Kasumi-1 (cell line): ENCODE measurements at places on chromosomes 4 and X.

DNA sequence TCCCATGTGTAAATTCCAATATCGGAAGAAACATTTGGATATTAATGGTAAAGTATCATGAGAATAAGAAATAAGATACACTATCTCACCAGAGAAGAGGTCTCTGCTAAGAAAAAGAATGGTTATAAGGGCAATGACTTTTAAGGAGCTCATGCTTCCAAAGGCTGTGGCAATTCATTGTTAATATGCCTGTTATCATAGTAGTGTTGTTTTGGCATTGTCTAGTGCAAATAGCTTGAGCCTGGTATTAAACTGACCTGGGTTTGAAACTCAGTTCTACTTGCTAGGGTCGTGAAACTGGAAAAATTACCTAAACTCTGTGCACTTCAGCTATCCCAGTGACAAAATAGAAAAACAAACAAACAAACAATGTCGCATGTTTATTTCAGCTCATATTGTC lies 8.8 kb downstream of the HPGDS start:
- DNase-seq = no peak

- no peak for DNase-seq
Measured at GRCh38 chr4:53066155-53066554, 204.0 kb downstream of the RASL11B start.

DNA sequence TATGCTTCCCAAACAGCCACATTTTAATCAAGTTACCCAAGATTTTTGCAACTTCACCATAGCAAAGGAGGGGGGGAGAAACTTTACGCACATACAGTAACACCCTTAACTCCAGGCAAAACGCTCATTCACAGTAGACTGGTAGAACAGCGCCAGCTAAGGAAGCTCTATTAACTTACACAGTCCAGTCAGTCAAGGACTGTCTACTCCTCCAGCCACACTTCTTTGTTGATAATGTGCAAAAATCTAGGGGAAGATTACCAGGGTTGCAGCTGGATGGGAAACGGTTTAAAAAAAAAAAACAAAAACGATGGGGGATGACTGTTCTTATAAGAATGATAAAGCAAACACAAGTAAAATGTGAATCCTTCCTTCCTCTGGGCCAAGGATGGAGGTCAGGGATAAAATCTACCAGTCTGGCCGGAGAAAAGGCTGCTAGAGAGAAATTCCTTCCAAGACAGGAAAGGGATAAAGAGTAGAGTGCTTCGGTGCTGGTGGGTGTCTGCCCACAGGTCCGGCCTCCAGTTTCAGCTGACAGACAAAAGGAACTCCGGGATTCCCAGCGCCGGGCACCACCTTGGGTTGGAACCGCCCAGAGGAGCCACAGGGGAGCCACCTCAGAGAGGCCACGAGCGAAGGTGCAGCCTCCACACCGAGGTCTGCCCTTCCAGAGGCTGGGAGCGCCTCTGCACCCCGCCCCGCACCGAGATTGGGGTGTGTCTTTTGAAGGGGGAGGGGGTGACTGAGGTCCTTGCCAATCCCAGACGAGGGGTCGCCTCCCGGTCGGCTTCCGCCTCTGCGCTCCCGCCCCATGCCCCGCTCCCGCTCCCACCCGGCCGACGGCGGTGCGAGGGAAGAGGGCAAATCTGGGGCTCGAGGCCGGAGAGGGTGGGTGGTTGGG lies 811 bp downstream of the ANKRD50 start:
- DNase-seq = peak; percentile 86

GRCh38 chr4:137312257-137312656 lies 220.0 kb downstream of the PCDH18 start:
- no peak for DNase-seq

- DNase-seq = no peak
Measured at GRCh38 chrX:13102636-13103035, 58.2 kb upstream of the FAM9C start.

GRCh38 chr4:48141048-48141447 lies 7.0 kb upstream of the TXK start:
- peak; percentile 74 for DNase-seq

DNA sequence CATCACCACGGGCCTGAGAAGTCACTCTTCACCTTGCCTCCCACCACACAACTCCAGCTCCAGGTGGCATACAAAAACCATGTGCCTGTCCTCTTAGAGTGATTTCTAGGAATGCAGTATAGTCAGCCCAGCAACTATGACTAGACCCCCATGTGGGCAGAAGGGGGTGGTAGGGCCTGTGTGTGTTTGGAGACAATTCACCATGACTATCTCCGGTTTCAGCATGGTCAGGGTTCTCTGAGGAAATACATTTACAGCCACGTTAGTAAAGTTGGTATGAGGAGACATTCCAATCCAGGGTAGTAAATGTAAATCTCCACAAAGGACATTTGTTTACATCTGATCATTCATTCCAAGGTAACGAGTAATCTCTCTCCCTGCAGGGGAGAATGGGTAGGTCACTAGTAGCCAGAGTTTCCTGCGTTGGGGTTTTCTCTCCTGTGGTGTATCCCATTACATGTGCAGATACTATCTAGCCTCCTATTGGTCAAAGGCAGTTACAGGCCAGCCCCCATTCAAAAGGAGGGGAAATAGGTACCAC lies 4.2 kb upstream of the MTMR1 start:
- no peak for DNase-seq

DNA sequence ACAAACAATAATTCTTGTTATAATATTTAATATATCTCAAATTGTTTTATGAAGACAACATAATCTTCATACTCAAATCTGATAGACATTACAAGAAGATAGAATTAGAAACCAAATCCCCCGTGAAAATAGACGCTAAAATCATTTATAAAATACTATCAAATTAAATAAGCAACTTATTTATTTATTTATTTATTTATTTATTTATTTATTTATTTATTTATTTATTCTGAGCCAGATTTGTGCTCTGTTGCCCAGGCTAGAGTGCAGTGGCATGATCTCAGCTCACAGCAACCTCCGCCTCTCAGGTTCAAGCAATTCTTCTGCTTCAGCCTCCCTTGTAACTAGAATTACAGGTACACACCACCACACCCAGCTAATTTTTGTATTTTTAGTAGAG lies 294.9 kb upstream of the MAGEC2 start:
- DNase-seq = no peak

DNA sequence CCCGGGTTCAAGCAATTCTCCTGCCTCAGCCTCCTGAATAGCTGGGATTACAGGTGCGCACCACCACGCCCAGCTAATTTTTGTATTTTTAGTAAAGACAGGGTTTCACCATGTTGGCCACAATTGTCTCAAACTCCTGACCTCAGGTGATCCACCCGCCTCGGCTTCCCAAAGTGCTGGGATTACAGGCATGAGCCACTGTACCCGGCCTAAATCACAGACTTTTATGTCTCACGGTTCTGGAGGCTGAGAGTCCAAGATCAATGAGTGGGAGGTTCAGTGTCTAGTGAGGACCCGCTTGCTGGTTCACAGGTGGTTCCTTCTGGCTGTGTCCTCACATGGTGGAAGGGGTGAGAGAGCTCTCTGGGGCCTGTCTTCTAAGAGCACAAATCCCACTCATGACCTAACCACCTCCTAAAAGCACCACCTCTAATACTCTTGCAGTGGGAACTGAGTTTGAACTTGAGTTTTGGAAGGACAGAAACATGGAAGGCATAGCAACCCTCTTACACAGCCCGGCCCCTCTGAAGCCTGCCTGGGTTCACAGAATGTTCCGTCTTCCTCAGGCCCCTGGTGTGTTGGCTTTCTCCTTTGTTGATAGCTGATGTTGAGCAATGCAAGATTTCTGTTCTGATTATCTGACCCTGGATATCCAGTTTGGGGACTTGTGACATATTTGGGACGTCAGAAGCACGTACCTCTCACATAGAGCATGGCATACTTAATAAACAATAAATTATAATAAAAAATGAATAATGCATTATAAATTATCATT lies 1.9 kb upstream of the AKAP17A start:
- no peak for DNase-seq
